Stimulated activated memory B cell treated with anti-CD40 and anti-IgM and Interleukin-4, amounts not matched to agents 10 μg/mL and 1 μg/mL and 100 μg/mL, for 72 hours (primary cell): ENCODE measurements at places on chromosomes 2 and 18.

GRCh38 chr2:20565623-20566236 is 85.2 kb downstream of the HS1BP3 start:
- ATAC-seq = no peak

- ATAC-seq = no peak
Observed at GRCh38 chr2:42139101-42139500, 30.1 kb upstream of the EML4 start.

- ATAC-seq = no peak
Observed at GRCh38 chr18:55327454-55327853, 260.5 kb downstream of the TCF4 start.

DNA sequence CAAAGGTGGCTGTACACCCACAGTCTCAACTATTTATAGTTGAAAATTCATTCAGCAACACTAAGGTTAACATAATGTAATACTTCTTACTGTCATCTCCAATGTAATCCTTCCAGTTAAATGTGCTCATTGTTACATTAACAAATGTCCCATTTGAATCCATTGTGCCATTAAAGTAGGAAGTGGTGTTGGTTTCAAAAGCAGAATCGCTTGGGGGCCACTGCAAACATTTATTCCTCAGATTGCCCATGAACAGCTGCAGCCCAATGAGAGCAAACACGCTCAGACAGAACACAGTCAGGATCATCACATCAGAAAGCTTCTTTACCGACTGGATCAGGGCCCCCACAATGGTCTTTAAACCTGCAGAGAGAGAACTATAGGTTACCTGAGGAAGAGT is 41.4 kb downstream of the SCN3A start:
- ATAC-seq = no peak

GRCh38 chr2:36526226-36526625 is 71.7 kb downstream of the FEZ2 start:
- no peak for ATAC-seq

DNA sequence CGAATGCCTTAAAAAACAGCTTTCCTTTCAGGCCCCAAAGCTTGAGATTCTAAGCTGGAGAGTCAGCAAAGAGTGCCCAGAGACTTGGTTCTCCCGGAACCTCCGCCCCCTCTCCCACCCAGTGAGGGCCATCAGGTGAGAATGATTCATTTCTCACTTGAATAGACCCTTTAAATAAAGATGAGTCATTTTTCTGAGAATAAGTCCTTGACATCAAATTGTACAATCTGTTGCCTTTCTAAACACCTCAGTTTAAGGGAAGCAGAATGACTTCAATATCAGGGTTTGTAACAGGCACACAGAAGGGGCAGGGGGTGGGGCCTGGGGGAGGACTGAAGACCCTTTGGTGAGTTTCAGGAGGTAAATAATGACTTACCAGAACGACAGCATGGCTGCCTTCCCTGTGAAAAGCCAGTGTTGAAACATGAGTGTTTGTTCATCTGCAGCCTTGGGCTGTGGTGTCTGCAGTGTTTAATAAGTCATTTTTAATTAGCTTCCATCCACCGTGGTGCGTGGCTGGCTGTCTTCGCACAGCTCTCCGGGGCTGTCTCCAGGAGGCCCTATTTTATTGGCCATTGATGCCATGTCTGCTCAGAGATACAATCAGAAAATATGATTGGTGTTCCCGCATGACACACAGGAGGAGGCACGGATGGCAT is 134.9 kb upstream of the ZNF236 start:
- ATAC-seq = peak; percentile 14

GRCh38 chr2:15799432-15799827 is 140.9 kb upstream of the MYCN start:
- no peak for ATAC-seq

GRCh38 chr2:161388146-161388779 is 27.8 kb upstream of the TBR1 start:
- no peak for ATAC-seq

DNA sequence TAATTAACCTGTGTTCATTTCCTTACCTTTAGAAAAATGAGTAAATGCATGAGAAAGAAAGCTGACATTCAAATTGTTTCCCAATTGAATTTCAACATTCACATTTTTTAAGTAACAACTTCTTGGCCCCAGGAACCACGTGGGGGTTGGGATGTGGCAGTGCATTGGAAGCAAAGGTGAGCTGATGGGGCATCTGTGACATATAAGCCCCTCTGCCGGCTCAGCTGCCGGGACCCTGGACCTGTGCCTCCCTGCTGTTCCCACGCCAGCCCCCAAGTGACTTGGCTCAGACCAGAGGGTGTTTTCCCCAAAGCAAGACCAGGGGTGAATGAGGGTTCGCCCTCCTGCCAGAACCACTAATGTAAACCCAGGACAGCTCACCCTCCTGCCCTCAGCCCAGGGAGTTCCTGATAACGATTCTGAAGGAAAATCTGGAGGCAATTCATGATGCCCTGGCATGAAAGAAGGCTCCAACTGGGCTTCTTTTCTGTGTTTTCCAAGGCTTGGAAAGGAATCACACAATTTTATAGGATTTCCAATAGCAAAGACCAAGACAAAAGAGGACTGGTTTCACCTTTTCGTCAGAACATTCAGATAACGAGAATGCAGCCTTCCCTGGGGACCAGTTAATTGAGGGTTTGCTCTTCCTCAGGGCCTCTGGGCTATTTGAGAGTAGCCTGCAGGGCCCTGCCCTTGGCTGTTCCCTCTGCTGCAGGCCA is 193.2 kb upstream of the TWIST2 start:
- ATAC-seq = no peak
